ENCODE measurements at places on chromosomes 7 and 10. TPM values are rescaled to one million over a fixed set of nuclear protein-coding genes. Genes with fewer than 3 reads are reported as not detected.

Gene CPXM2
- 27.7 TPM for total RNA-seq

Gene NEUROD6
- total RNA-seq, result 0.93 TPM

Gene FEZF1
- total RNA-seq, result 0.27 TPM

Gene TRIM50
- not detected for total RNA-seq

Gene CYP2W1
- 14.5 TPM for total RNA-seq

Gene UNCX
- 1.3 TPM for total RNA-seq

Gene TUBAL3
- total RNA-seq, result 0.49 TPM

Gene WDR91
- 19.0 TPM for total RNA-seq

Gene LRIT1
- 51.8 TPM for total RNA-seq

Gene FOXI2
- total RNA-seq, result not detected

Gene SPDYE2
- total RNA-seq, result 0.27 TPM

Gene CCZ1
- total RNA-seq, result 76.5 TPM

Gene CXCL12
- total RNA-seq, result 117 TPM

Gene MKX
- total RNA-seq, result 13.1 TPM

Gene OGDHL
- 15.8 TPM for total RNA-seq

Gene NANOS1
- 10.8 TPM for total RNA-seq

Gene NFKB2
- total RNA-seq, result 16.2 TPM

Gene ENTPD7
- total RNA-seq, result 16.7 TPM

Gene AOC1
- not detected for total RNA-seq

Gene MCMBP
- 62.0 TPM for total RNA-seq

Gene OGDH
- total RNA-seq, result 92.9 TPM

Measured in camera-type eye (tissue), 1 donor.